ENCODE measurements at places on chromosomes 2 and 18.

DNA sequence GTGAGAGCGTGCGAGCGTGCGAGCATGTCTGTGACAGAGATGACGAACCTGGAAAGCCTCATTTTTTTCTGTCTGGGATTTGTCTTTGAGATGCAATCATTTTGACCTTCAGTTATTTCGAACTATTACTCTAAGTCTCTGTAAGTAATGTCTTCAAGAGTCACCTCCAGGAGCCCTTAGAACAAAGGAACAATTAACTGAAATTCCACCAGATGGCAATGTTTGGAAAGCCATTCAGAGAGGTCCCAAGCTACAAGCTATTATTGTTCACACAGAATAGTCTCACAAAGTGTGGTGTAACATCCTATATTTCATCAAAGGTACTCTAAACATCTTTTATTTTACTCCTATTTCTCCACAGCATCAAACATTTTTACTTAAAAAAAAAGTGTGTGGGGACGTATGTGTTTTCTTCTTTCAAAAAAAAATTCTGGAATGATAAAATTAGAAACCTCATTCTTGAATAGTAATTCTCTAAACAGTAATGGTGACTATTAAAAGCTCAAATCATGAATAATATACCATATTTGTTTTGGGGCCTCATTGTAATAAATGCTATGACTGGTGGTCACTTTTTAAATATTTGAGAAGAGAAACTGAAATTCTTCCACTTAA lies 35.1 kb upstream of the MAPRE2 start:
- no peak for DNase-seq

DNA sequence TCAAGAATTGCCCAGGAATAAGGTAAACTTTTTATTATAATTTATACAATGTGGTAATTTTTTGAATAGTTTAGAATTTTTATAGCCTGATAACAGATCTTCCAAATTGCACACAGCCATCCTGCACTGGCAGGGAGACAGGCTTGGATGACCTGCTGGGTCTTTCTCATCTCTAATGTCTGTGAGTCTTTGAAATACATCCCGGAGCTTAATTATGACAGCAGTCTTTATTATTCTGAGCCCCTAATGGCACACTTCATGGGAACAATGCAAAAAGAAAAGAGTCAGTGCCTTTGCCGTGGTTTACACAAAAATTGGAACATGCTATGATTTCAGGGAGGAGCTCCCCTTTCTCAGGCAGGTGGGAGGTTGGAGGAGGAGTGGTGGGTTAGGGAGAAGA lies 71.0 kb downstream of the TMEM182 start:
- DNase-seq, result no peak

DNA sequence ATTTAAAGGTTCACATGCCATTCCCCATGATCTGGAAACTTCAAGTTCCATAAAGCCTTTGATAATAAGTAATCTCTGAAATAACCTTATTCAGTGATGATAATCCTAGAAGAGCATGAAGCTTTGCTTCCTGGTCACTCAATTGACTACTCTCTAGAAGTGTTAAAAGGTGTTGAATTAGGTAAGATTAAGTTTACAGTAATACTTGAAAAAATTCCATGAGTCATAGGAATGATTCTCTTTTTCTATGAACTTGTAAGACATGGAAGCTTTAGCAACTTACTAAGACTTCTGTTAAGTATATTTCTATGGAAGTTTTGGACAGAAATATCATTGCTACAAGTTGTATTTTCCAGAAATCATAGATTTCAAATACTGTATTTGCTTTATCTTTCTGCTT lies 100.6 kb downstream of the MYO1B start:
- DNase-seq, result no peak

DNA sequence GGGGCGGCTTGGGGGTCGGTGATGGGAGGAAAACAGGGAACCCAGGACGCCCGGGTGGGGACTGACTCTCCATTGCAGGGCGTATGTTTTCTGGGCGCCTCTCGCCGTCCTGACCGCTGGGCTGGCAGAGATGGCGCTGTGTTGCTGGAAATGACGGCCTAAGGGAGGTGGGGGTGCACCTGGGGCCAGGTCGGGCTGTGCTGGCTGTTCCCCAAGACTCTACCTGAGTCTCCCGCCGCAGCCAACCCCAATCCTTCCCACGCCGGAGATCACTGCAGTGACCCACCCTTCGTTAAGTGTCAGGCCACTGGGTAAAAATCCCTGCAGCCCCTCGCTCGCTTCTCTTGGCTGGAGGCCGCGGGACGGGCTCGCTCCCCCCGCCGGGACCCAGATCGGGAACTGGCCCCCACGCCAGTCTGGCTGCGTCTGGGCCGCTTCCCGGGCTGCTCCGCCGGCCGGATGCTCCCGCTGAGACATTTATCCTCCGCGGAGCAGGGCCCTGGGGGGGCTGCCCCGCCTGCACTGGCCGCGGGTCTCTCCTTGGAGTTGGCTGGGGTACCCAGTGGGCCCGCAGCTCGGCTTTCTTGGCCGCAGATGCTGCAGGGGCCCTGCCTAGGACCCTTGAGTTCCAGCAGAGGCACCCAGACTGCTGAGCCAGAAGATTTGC lies 7.8 kb upstream of the ARMC9 start:
- DNase-seq, result no peak

DNA sequence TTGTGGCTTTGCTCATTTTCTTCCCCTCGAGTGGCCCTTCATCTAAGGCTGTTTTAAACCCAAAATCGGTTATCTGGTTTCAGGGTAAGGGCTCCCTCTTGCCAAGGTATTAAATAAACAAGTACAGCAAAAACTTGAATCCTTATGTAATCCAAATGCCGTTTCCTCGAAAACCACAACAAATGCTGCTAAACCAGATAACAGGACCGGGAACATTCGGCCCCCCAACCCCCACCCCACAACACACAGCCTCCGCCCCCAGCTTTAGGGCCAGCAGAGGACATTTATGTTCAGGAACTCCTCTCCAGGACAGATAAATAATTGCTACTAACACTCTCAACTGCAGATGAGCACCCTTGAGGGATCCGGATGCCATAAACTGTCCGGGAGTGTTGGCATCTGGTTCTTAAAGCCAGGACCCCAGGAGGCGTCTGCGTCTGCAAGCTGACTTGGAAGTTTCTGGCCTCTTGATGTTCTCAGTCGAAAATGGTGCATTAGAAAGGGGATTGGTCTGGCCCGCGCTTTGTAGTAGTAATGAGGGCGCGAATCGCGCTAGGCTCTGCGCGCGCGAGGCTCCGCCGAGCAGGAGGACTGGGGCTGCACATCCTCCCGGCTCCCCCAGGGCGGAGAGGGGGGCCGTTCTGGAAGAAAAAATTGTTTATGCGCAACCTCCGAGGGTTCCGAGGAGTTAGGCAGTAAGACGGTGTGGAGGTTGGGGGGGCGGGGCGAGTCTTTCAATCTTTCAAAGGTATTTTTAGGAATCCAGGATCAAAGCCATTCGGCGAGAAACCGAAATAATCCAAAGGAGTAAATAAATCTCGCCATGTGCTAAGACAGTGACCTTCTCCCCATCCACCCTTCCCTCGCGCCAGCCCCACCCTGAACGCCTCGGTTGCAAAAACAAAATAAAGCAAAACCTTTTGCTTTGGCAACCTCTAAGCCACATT lies 3.9 kb upstream of the ID2 start:
- no peak for DNase-seq

- DNase-seq, result no peak
Observed at GRCh38 chr2:183255411-183255810, 131.2 kb downstream of the NUP35 start.

- DNase-seq, result no peak
Observed at GRCh38 chr2:38571193-38571592, 31.5 kb downstream of the HNRNPLL start.

DNA sequence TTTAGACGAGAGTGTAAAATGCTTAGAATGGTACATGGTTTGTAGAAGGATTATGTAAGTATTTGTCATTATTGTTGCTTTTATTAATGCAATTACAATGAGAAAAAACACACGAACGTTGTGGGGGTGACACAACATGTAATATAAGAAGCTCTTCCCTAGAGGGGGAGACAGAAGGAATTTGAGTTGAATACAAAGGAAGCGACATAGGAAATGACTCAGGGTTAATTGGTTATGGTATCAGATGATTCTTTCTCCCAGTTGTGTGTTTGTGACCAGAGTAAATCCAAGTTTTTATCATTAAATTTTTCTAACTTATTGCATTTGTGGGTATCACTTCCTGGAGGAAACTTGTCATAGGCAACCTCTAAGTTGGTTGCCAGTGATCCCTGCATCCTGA lies 625.6 kb upstream of the CDH2 start:
- DNase-seq, result no peak

- DNase-seq, result no peak
Observed at GRCh38 chr2:223788826-223789225, 48.6 kb downstream of the AP1S3 start.

DNA sequence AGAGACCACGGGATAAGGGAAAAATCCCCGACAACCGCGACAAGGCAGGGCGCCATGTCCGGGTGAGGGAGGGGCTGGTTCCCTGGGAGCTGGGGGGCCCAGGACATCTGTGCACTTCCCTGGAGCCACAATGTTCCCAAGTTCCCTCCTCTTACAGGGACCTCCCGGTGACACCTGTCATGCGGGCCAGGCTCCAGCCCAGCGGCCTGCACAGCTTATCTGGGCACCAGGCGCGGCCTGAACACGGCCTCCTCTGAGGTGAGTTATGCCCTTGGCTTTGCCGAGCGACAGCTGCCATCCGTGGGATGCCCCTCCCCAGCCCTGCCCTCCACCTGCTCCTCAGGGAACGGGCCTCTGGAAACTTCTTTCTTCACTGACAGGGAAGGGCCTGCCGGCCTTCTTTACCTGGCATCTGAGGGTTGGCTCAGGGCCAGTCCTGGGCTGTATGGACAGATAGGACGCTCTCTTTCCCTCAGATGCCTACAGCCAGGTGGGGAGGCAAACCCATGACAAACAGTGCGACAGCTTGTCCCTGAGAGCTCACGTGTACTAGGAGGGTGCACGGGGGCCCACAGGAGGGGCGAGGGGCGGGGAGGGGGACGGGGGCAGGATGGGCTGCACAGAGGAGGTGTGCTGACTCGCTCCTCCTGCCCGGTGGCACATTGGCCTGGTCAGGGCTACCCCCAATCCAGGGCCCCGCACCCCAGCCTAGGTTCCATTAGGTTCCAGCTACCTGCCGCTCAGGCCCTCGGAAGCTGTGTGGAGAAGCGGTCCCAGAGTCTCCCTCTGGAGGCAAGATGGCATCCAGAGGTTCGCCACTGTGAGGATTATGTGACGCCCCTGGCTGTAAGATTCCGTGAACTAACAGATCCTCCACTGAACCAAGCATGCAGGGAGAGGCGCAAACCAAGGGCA lies 34.9 kb upstream of the HPCAL1 start:
- DNase-seq, result no peak

- DNase-seq, result no peak
Observed at GRCh38 chr18:10805587-10806118, 279.8 kb downstream of the NAPG start.

DNA sequence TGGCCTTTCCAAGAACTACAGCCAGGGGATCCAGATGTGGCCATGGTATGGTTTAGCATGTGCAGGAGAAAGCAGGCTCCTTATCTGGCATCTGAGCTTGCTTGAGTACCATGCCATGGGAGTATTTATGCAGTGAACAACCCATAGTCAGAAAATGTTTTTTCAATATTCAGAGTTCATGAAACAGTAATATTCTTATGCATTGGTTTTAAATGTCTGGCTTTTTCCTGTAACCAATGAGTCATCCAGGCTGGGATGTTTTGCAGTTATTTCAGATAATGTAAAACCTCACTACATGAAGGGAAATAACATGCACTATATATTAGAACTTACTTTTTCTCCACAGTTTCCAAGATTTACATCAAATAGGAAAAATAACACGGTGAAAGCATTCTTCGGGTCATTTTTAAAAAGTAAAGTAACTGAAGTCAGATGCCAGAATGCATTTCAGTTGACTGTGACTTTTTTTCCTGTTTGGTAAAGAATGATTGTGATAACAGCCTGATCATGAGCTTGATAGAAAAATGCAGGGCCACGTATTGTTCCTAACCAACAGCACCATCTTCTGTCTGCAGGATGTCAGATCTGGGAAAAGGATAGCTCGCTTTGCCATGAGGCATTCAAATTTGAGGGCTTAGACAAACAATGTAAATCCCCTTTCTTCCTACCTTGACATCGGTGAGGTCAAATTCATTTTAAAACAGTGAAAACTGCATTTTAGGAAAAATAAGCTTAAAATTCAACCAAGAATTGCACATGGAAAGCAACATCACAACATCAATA lies 152.8 kb downstream of the DSC3 start:
- no peak for DNase-seq

- no peak for DNase-seq
Observed at GRCh38 chr18:62288665-62289008, 36.5 kb upstream of the TNFRSF11A start.

- no peak for DNase-seq
Observed at GRCh38 chr2:241545106-241545505, 13.4 kb upstream of the BOK start.
